ENCODE measurements at places on chromosomes 4 and X.

DNA sequence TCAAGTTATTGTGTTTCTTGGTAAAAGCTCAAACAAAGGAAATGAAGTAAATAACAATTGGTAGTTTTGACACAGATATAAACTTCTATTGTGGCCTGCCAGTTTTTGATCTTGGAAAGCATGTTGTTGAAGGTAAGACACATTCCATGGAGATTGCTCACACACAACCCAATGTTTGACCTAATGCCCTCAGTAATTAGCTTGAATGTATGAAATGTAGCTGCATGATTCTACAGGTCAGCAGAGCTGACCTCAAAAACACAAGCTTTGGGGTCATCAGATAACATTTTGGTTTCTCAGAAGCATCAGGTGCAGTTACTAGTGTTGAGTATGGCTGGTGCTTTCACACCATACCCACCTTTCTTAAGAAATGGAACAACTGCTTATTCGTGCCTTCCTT lies 16.5 kb downstream of the GPR173 start:
- DNase-seq, result no peak

GRCh38 chrX:150581093-150581775 lies 12.8 kb downstream of the MTM1 start:
- no peak for DNase-seq

DNA sequence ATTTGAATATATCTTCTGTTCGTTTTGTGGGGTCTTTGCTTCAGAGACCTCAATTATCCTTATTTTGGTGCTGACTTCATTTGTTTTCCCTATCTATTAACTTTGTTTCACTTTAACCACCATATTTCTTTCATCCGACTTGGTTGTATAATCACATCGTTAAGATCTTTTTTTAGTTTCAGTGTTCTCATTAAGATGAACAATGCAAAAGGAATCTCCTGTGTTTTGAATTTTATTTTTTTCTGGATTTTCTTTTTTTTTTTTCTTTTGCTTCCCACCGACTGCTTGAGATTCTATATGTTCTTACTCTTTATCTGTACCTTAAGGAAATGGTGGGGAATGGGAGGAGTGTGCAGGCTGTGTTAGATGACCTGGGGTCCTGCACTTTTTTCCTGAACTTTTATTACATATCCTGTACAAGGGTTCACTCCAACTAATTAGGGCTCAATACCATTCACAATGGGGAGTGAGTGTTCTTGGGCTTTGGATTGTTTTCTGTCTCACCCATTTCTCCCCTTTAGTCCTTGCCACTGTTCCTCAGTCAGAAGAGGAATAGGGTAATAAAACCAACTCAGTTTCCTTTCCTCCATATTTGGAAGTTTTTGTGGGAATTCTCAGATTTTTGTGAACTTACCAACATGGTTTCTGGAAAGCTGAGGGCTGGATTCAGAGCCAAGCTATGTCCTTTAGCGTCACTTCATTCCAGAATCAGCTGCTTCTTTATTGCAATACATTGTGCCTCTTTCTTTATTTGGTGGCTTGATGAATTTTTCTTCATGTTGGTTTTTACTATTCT lies 43.2 kb upstream of the BMPR1B start:
- no peak for DNase-seq

- DNase-seq, result peak; percentile 14
Measured at GRCh38 chrX:53716328-53717088, 30.0 kb upstream of the HUWE1 start.

- DNase-seq, result no peak
Measured at GRCh38 chr4:159428975-159429692, 326.3 kb downstream of the RAPGEF2 start.

- no peak for DNase-seq
Measured at GRCh38 chr4:10622728-10623127, 61.8 kb downstream of the CLNK start.

DNA sequence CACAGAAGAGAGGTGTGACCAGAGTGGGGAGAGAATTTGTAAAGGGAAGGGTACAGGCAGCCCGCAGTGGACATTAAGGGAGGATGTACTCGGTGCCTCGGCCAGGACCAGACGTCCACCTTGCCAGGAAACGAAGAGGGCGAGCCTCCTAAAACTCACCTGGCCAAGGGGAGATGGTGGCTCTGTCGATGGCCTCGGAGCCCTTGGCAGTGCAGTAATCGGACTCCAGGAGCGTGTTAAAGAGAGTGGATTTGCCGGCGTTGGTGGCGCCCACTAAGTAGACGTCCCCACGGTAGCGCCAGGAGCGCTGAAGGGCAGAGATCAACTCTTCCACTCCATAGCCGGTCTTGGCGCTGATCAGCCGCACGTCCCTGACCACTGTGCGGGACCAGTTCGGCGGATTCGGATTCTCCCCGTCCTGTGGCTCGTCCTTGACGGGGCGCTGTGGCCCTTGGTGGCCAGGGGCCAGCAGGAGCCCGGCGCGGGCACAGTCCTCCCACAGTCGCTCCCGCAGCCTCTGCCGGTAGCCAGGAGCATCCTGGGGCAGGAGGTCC lies 1.0 kb downstream of the NOA1 start:
- no peak for DNase-seq

DNA sequence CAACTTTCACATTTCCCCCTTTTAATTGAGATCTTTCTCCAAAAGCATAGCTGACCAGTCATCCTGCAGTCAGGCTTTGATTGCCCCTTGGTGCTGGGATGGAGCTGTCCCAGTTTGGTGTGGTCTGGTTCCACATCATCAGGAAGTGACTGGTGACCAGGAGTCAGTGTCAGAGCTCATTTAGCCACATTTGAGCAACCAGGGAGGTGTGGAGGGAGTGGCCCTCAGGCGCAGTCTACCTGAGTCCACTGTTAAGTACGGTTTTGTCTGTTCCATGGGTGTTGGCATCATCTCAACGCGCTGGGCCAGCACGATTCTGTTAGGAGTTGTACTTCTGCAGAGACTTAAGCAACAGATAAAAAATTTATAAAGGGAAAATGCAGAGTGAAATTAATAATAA lies 52.6 kb downstream of the RGS12 start:
- no peak for DNase-seq

- no peak for DNase-seq
Measured at GRCh38 chr4:55399581-55399980, 3.8 kb downstream of the TMEM165 start.

GRCh38 chrX:152170621-152171020 lies 32.2 kb upstream of the MAGEA10 start:
- DNase-seq, result no peak

DNA sequence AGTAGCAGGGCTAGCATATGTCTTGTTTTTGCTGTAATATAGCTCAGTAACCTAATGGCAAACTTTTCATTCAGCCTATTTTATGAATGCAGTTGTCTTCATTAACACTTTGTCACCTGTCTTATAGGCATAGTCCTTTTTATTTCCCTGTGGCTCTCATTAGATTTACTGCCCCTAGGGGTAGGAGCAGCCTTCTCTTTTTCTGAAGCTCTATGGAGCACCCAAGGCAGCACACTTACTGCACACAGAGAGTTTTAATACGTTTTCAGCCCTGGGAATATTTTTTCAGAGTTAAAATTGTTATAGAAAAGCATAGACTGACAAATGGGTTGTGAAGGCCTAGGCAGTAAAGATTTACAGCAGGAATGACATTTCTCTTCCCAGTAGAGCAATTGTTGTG lies 406.8 kb downstream of the TMA16 start:
- DNase-seq, result no peak

DNA sequence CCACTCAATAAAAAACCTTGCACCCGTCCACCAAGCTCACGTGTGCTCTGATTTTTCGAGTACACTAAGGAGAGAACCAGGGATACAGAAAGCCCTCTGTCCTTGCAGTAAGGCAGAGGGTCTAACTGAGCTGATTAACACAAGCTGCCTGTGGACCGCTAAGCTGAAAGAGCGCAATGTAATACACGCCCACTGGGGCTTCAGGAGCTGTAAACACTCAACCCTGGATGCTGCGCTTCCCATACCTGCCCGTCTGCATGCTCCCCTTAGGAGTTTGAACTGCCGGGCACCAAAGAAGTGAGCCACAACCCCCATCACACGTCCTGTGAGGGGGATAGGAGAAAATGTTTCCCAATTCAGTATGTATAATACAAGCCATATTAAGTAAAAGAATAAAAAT lies 664.8 kb downstream of the PCDH18 start:
- DNase-seq, result no peak

DNA sequence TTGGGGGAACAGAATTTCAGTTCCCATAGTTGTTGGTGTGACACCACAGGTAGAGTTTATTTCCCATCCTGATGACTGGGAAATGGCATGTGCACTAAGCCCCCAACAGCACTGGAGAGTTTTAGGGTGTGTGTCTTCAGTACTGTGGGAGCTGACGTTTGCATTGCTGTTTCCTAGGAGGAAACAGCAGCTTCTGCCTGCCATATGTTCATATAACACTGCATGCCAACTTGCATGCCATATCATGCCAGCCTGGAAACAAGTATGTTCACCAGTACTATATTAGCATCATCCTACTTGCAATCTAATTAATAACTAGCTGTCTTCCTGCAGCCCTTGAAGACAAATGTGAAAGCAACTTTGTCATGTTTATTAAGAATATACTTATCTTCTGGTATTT lies 58.2 kb downstream of the NAA11 start:
- DNase-seq, result no peak

- DNase-seq, result no peak
Measured at GRCh38 chr4:10312568-10312967, 144.7 kb downstream of the ZNF518B start.

- DNase-seq, result no peak
Measured at GRCh38 chrX:22686138-22686541, 313.6 kb upstream of the DDX53 start.

GRCh38 chr4:19905024-19905423 lies 346.7 kb upstream of the SLIT2 start:
- no peak for DNase-seq

DNA sequence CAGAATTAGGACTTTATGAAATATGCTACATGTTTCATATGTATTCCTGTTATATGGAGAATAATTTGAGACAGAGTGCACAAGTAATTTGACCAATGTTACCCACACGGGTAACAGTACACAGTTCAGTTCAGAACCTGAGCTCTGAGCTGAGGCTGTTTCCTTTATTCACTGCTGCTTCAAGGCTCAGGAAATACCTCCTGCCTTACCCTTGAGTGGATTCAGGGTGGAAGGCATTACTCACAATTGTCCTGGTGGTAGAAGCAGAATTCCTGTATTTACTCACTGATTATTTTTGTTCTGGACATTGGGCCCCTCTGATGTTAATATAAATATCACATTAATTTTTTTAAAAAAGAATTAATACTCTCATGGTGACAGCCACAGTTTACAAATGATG lies 73.5 kb upstream of the CAMK2D start:
- no peak for DNase-seq

DNA sequence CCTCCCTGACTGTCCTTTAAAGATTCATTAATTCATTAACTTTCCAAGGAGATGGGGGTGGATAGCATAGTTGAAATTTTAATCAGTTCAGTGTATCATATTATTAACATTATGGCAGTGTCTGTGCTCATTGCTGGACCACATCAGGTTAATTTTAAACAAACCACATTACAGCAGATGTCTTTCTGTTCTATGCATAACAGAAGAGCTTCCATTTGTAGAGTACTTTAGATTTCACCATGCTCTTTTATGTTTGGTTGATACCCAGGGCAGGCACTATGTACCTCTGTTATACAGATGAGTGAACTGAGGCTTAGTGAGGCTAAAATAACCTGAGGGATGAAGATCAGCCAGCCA lies 41.1 kb downstream of the AFF2 start:
- DNase-seq, result no peak

- no peak for DNase-seq
Measured at GRCh38 chr4:39422247-39422646, 15.5 kb downstream of the KLB start.

GRCh38 chr4:109729117-109729717 lies 653 bp downstream of the PLA2G12A start:
- DNase-seq, result peak; percentile 0

GRCh38 chr4:15240764-15241163 lies 187.1 kb upstream of the C1QTNF7 start:
- DNase-seq, result no peak

DNA sequence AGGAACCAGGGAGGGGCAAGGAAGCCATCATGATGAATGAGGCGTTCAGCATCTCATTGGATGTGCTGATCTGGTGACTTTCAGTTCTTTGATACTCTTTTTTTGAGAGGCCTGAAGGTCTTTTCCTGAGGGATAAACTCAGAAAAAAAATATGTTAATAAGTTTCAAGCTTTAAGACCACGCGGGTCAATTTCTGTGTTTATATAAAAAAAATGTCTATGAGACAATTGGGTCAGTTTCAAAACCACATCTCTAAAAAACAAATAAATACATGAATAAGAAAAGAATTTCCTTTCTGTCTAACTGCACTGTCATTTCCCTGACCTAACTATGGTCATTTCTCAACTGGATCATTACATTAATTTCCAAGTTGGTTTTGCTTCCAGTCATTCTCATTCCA lies 62.6 kb downstream of the TRIML1 start:
- DNase-seq, result no peak

DNA sequence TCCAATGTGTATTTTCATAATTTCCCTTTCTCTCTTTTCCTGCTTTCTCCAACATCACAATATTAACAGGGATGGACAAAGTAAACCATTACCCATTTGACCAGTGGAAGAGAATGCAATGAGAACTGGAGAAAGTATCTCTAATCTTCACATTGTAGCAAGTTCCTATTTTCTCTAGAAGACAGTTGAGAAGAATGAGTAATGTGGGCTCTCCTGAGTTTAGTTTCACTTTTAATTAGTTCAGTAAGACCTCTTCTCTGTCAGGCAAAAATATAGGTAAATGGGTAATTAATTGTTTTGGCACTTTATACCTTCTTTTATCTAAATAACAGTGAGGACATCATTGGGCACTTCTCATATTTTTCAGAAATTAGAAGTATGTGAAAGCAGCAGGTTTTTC lies 602.0 kb downstream of the GLUD2 start:
- DNase-seq, result no peak

GRCh38 chr4:163167333-163167626 lies 590 bp upstream of the NAF1 start:
- DNase-seq, result no peak

GRCh38 chrX:106356580-106356979 lies 188.5 kb downstream of the PWWP3B start:
- DNase-seq, result no peak

- DNase-seq, result no peak
Measured at GRCh38 chrX:72097098-72097497, 34.6 kb downstream of the RTL5 start.

DNA sequence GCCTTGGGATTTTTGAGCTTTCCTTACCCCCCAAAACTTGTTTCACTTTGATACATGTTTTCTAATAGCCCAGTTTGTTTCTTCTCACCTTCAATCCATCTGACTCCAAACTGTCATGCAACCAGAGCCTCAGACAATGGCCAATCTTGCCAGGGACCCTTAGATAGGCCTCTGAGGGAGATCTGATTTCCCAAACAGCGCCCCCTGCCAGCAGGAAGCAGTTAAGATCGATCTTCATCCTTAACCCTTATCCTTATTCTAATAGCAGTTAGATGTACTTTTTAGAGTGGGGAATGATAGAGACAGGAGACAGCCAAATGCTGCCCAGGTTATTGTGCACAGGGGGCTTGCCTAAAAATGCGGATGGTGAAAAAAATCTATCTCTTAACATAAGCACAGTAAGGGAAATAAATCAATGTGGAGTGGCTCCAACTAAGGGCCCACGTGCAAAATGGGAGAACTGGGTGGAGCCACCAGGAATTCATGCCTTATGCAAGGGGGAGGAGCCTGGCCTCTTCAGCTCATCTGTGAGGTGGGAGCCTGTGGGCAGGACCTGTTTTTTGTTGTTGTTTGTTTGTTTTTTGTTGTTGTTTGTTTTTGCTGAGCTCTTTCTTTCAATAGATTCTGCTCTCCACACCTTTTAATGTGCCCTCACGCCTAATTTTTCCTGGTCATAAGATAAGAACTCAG lies 833.6 kb upstream of the AGA start:
- no peak for DNase-seq

All from stimulated activated CD8-positive, alpha-beta memory T cell treated with anti-CD3 and anti-CD28 coated beads, Interleukin-2, amount 100 ng/mL, for 1 hour (primary cell).